Bone marrow (tissue), 2 donors: ENCODE measurements at places on chromosomes 7 and 10.

DNA sequence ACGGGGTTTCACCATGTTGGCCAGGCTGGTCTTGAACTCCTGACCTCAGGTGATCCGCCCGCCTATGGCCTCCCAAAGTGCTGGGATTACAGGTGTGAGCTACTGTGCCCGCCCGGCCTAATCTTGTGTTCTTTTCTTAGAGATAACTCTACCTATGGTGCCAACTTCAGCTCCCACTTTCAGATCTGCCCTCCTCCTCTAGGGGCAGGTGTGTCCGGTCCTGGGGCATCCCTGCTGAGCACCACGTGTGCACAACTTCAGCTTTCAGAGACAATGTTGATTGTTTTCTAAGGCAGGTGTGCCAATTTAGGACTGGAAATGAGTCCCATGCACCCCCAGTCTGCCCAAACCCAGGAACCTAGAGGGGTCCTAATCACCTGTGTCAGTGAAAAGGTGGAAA lies 18.5 kb upstream of the FXYD4 start:
- DNase-seq: no peak

DNA sequence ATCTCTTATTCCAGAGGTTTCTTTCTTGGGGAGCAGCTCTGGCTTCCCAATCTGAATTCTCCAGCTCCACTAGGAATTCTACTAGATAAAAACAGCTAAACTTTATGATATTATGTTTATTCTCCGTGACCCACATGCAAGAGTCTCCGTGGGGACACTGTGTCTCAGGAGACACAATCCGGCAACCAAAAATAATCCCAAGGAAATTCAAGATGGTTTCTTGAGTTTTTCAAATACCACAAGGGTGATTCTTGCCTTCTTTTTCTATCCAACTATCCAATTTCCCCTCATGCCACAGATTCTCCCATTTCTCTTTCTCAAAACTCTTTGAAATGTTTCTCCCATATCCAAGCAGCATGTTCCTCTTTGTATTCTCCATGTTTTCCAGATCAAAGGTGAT lies 103.1 kb downstream of the FAS start:
- no peak for DNase-seq

- no peak for DNase-seq
Measured at GRCh38 chr10:3684891-3685290, 100.1 kb downstream of the KLF6 start.

GRCh38 chr7:101595766-101596537 lies 33.1 kb downstream of the MYL10 start:
- no peak for DNase-seq

GRCh38 chr7:30977222-30977621 lies 13.5 kb downstream of the GHRHR start:
- DNase-seq: no peak

DNA sequence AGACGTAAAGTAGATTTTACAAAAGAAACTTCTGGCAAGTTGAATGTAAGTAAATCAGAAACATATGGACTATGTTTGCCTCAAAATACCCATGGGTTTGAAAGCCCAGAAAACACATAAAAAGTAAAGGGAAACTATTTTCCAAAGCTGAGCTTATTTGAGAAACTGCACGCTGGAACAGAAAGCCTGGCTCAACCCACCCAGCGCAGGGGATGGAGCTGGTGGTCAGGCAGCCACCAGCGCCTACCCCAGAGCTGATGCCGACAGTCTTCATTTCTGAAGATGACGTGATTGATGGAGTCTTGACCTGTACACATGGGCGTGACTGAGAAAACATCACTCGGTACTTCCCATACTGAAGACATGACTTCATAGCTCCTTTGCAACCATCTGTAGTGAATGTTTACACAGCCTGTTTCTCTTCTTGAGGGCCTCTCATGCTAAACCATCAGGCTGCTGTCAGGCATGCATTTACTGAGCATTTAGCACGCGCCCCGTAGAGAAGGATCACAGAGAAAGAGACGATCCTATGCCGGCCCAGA lies 232.6 kb upstream of the AUTS2 start:
- DNase-seq: no peak

DNA sequence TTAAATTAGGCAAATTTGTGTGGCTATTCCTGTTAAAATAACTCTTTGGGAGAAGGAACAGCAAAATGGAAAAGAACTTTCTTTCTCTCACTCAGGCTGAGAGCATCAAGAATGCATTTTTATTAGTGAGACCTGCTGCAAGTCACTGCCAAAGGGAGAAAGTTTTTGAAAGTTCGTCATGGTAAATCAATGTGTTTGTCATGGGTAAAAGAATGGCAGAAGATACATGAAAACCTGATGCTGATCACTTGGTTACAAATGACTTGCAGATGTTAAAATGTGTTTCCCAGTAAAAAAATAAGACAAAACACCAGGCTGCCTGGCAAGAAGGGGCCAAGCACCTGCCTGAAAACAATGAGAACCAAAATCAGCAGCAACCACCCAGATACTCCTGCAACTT lies 484.7 kb upstream of the NRP1 start:
- no peak for DNase-seq
